Stimulated activated naive CD4-positive, alpha-beta T cell (primary cell): ENCODE measurements at places on chromosomes 4 and X.

- no peak for DNase-seq
Observed at GRCh38 chr4:19945979-19946380, 305.7 kb upstream of the SLIT2 start.

DNA sequence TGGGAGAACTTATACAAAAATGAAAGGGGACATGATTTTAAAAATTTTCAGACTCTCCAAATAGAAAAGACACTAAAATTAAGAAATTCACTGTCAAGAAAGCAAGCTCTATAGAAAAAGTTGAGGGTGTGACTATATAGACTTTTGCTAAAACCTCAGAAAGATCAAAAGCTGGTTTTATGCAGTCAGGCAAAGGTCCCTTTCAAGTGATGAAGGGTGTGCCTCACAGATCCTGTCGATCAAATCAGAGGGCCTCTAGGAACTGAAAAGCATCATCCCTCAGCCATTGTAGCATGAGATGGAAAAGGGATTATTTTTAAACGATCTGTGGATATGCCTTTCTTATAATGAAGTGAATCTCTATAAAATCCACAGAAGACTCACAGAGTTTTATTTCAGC, 116.5 kb downstream of the FAM13A start:
- no peak for DNase-seq

- no peak for DNase-seq
Observed at GRCh38 chr4:123649250-123649644, 252.7 kb downstream of the SPRY1 start.

DNA sequence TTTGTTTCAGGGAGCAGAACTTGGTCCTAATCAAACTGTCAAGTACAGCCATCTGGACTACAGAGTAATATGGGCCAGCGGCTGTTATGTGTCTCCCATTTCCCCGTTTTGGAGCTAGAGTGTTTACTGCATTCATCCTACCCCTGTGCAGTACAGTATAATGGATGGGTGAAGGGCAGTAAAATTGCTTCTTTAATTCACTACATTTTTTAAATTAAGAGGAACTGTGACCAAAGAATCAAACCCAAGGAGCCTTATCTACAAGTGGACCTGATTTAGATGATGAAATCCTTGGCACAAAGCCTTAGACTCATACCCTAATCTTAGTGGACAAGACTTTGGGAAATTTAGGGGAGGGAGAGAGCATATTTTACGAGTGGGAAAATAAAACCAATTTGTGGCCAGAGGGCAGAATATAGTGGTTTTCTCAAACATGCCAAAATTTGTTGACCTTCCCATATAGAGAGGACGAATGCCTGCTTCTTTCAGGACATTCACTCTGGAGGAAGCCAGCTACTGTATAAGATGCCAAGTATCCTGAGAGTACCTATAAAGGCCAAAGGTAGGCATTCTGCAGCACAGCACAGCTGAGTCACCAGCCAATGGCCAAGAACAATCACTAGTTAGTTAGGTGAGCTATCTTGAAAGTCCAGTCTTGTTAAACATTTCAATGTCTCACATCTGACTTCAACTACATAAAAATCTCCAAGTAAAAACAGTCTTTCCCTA, 253.8 kb upstream of the KCNIP4 start:
- DNase-seq: no peak

DNA sequence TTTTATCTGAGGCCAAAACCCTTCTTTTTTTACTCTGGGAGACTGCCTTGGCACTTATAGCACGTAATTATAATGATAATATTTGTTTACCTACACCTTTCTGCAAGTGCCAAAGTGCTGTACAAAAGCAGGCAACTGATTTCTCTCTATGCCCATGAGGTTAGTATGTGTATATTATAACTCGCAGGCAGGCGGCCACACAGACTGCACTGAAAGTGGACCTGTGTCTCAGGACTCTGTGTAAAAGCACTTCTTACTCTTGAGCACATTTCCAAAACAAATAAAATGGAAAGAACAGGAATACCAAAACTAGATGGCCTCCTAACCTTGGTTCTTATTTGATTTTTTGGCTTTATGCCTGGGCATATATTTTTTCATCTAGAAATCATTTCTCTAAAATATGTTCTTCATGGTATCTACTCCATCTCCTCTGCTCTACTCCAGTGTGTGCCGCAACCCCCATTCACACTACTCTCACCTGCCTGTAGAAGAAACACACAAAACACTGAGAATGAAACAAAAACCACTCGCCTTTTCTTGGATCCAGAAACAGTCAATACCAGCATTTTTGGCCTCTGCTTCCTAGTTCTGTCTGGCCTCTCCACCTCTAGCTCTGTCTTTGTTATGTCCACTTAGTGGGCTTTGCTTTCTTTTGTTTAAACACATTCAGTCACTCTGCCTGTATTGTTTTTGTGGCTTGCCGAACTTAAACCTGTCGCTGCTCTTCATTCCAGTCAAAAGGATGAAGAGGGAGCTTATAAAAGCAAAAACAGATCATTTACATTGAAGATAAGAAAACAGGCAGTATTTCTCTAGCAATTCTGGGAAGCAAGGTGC, 934.5 kb upstream of the TENM3 start:
- DNase-seq: no peak

DNA sequence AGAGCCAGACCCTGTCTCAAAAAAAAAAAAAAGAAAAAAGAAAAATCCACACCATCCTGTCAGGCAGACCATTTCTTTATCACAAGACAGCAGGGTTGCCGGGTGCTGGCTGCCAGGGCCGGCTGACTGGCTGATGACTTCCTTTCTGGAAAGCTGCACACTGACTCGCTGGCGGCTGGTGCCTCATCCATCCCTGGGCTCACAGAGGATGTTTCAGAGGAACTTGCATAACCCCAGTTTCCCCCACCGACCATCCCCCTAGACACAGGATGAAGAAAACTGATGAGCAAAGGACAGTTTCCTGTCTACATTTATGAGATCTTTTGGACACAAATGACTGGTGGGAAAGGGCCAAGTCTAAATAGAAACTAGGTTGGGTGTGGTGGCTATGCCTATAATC, 14.1 kb downstream of the HPSE start:
- DNase-seq: no peak

GRCh38 chr4:53633608-53634007, 42.3 kb upstream of the LNX1 start:
- DNase-seq: no peak

- no peak for DNase-seq
Observed at GRCh38 chr4:184295206-184295605, 77.5 kb upstream of the ENPP6 start.

GRCh38 chrX:97322401-97322800, 438.7 kb downstream of the RPA4 start:
- DNase-seq: no peak

DNA sequence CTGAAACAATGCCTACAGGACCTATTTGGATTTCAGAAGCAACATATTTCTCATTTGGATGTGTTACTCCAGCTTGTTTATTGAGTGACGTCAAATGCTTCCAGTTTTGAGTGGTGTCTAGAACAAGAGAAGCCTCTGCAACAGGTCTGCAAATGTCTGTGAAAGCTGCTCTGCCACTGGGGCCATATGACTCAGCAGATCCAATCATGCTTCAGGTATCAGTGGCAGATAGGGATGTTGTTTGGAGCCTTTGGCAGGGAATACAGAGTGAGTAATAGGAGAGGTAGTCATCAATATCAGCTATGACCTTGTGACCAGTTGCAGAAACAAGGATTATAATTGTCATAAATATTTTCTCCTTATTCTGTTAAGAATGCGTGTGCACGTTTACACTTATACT, 141.1 kb upstream of the ZXDA start:
- no peak for DNase-seq

DNA sequence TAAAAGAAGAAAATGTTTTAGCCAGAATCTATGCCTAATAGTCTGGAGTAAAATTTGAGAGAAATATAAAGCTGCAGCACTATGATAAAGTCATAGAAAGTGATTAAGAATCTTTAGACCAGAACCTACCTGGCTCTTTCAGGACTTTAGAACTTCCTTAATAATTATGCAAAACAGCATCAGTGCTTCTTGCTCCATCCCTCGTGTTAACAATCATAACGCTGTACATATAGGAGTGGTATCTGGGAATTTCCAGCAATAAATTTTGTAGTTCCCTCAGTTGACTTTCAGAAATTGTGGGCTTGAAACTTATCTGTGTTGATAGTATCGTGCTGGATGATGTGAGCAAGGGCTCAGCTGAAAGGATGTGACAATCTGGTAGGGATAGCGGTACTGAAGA, 102.1 kb upstream of the RASGEF1B start:
- no peak for DNase-seq
